A549 treated with ZK216348 at 1 μM for 4 hours (cell line): ENCODE measurements at places on chromosomes 12 and 14. TPM values are rescaled to one million over a fixed set of nuclear protein-coding genes. Genes with fewer than 3 reads are reported as not detected.

The AMHR2 gene
- 0.88 to 2.1 TPM (median 1.3 TPM) in 5 replicates for total RNA-seq

The KRT82 gene
- not detected in 5 replicates for total RNA-seq

The SLC6A13 gene
- total RNA-seq, result 0.08 to 0.84 TPM (median 0.19 TPM) in 5 replicates

The KLHDC1 gene
- 0.15 to 0.36 TPM (median 0.26 TPM) in 5 replicates for total RNA-seq

The C12orf75 gene
- 115 to 186 TPM (median 120 TPM) in 5 replicates for total RNA-seq

The EFS gene
- total RNA-seq, result not detected in 5 replicates

The GOLGA5 gene
- 23.5 to 35.0 TPM (median 28.0 TPM) in 5 replicates for total RNA-seq

The KRT73 gene
- total RNA-seq, result not detected in 5 replicates

The LPAR5 gene
- total RNA-seq, result 0.42 to 1.1 TPM (median 0.76 TPM) in 5 replicates

The KRT85 gene
- not detected in 5 replicates for total RNA-seq
